NCI-H1417 (cell line): ENCODE measurements at places on chromosomes 3 and 15.
A peak's percentile ranks its signal among the peaks of the same experiment; 100 is the strongest.

- DNase-seq: no peak
Observed at GRCh38 chr3:48068886-48069285, 52.7 kb upstream of the MAP4 start.

- no peak for DNase-seq
Observed at GRCh38 chr15:58588096-58588495, 156.3 kb downstream of the LIPC start.

DNA sequence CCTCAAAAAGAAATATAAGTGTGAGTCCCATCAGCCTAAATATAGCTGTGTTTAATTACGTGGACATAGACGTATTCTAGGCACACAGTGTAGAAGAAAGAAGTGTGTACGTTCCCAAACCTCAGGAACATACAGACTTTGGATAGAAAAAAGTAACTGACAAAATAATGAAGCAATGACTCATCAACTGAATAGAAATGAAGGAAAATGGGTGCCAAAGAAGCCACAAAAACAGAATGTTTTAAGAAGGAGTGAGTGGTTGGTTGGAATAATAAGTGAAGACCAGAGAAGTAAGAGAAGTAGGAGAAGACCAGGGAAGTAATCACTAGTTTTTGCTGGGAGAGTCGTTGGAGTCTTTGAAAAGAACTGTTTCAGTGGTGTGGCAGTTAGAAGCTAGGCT is 518.1 kb downstream of the ROBO1 start:
- no peak for DNase-seq

DNA sequence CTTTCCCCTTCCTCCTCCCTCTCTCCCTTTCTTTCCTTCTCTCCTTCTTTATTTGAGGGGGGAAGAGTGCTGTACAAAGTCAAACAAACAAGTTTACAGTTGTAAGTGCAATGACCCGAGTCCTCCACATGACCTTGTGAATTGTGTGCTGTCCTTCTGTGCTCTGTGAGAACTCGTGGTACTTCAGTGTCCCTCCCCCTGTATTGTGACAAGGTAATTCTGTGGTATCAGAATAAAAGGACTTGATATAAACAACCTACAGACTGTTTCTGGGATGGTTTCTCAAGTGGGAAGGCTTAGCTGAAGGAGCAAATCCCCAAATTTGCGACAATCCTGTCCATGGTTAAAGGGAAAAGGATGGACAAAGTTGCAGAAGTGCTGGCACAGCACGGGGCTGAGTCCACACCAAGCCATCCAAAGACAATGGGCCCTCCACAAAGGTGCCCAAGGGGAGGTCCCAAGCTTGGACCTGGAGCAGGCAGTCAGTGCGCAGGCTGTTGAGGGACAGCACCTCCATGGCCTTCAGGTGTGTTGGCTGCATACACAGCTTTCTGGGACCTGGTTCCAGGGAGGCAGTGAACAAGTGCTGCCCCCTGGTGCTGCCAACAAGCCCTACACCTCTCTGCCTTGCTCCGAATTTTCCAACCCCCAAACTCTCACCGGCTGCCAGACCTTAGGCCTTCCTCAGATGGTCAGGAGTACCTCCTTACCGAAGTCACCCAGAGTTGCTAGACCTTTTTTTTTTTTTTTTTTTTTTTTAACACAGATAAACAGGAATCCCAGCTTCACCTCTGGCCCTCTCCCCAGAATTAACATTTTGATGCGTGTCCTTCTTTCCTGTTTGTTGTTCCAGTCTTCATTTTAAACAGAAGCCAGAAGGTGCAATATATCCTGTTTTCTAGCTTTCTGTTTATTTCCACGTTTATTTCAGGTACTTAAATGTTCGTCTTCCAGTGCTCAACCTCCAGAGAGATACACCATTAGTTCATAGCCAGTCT is 2.6 kb upstream of the APEH start:
- no peak for DNase-seq

GRCh38 chr15:57370929-57371328 is 5.4 kb upstream of the CGNL1 start:
- DNase-seq: no peak

DNA sequence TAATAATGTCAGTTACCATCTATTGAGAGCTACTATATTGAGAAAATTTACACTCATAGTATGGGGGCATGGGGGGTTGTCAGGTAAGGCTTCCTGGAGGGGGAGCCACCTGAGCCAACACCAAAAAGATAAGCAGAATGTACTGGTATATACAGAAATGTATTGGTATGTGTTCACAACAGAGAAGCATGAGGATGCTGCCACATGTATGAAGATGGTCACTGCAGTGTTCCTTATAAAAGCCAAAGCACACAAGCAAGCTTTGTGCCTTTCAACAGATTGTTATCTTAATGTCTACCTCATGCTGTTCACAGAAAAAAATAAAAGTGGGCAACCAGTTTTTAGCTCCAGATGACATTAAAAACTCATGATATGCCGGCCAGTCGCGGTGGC is 149.0 kb downstream of the MAGI1 start:
- no peak for DNase-seq

DNA sequence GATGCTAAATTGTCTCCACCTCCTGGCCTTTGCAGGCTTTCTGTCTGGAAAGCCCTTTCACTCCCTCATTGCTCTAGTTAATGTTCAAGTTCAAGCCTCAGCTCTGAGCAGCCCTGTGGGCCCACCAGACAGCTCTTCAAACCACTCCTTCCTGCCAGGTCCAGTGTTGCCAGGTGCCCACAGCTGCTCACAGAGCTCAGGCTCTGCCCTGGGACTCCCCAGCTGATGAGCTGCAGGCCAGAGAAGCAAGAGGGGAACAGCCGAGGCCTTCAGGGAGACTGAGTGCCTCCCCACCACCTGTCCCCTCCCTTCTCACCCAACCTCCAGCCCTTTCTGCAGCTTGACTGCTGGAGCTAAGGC is 1.3 kb upstream of the ZBTB47 start:
- DNase-seq: no peak

DNA sequence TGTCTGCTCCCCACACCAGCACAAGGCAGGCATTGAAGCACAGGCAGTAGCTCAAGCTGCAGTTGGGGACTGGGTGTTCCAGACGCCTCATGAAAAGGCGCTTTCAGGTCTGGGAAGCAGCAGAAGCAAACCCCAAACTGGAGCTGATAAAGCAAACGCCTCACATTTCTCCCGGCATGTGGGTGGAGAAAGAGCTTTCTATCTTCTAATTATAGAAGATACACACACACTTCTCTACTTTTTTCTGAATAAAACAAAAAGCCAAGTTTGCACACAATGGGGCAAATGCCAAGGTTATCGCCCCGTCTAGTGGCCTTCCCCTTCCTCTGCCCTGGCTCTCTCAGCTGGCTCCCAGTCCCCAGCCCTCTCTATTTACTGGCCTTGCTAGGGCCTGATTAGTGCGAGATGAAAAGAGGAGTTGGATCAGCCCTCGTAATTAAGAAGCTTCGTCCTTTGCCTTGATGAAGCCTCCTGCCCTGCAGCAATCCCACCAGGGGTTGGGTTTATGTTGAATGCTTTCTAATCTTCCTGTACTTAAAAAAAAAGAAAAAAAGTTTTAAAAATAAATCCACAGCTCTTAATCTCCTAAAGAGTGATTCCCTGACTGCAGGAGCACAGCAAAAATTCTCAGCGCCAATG is 120.2 kb downstream of the MEGF11 start:
- no peak for DNase-seq

DNA sequence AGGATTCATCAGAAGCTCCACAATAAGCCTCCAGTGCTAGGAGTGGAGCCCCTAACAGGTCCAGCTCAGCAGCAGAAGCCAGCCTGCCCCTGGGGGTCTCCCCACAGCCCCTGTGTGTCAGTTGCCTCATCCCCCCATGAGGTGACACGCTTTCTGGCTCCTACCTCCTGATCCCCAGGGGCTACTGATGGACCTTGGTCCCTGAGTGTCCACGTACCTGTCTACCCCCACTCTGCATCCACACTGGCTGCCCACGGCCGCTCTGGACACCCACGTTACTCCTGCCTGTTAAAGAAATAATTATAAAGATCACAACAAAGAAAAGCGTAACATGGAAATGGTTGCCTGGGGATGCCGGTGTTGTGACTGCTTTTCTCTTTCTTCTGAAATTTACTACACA is 143.1 kb downstream of the CHSY1 start:
- DNase-seq: no peak

DNA sequence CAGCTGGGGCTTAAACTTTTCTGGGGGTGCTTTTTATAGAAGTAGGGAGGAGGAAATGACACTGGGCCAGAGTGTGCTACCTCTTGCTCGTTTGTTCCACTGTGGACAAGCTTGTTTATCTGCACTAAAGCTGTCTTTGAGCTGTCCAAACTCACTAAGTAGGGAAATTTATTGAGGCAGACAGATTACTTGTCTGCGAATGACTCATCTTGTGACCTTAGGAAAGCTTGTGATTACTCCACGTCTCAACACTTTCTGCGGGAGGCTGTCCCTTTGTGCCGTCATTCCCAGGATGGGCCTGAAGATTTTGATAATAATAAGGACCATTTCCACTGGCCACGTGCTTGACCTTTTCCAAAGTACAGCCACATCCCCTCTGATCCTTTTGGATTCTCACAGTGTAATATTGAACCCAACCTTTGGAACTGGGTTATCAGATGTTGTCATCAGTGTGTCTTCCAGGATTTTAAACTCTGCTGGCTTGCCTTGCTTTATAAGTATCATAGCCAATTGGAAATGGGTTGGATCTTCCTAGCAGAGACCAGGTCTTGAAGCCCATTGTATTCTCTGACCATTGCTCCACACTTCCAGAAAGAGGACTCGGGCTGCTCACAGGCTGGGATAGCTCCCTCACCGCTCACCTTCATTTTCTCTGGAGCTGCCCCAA is 84.7 kb downstream of the AGBL1 start:
- no peak for DNase-seq

DNA sequence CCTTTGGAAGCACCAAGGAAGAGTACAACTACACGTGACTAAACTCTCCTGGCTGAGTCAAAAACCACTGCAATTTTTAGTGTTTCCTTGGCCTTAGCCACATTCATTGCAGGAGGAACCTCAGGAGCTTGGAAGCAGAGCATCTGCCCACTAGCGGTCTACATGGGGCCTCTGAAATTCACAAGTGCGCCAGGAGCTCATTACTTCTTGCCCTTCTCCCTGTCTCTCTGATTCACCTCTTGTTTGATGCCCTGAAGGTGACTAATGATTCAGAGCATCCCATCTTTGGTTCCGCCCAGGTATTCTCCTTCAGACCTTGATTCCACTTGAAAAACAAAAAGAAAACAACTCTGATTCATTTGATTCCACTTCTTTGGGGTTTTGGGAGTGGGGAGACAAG is 201.1 kb upstream of the LPP start:
- no peak for DNase-seq

DNA sequence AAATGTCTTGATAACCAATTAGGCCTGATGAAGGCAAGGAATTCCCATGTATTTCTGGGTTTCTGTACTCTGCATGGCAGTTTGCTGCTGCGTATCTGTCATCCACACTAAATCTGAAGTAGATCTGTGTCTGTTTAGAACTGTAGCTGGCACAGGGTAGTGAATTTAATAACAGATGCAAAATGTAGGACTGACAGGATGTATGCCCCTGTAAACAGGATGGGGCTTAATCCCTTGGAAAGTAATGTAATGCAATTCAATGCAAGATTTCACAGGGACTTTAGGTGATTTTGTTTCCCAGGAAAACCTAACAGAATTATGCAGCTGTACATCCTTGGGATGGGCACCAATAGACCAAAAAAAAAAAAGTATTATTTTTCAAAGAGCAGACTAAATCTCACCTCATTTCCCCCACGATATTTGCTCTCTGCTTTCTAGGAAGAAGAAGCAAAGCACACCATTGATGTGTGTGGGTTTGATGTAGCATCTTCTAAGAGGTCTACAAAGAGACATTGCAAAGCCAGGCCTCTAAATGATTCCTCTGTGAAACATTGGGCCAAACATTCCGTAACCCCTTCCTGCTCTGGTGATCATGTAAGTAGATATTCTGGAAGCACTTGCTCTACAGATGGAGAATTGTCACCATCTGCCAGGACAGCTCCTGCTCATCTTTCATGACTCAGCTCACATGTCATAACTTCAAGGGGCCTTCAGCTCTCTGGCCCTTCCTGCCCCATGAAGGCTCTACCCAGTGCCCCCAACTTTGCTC is 464.3 kb upstream of the RGMA start:
- DNase-seq: no peak

GRCh38 chr3:182294696-182295095 is 498.6 kb upstream of the ATP11B start:
- no peak for DNase-seq

GRCh38 chr15:56207092-56207491 is 36.6 kb downstream of the RFX7 start:
- DNase-seq: no peak

GRCh38 chr15:94008104-94009074 is 223.0 kb upstream of the MCTP2 start:
- no peak for DNase-seq

- DNase-seq: no peak
Observed at GRCh38 chr15:48856942-48857341, 21.0 kb upstream of the EID1 start.

DNA sequence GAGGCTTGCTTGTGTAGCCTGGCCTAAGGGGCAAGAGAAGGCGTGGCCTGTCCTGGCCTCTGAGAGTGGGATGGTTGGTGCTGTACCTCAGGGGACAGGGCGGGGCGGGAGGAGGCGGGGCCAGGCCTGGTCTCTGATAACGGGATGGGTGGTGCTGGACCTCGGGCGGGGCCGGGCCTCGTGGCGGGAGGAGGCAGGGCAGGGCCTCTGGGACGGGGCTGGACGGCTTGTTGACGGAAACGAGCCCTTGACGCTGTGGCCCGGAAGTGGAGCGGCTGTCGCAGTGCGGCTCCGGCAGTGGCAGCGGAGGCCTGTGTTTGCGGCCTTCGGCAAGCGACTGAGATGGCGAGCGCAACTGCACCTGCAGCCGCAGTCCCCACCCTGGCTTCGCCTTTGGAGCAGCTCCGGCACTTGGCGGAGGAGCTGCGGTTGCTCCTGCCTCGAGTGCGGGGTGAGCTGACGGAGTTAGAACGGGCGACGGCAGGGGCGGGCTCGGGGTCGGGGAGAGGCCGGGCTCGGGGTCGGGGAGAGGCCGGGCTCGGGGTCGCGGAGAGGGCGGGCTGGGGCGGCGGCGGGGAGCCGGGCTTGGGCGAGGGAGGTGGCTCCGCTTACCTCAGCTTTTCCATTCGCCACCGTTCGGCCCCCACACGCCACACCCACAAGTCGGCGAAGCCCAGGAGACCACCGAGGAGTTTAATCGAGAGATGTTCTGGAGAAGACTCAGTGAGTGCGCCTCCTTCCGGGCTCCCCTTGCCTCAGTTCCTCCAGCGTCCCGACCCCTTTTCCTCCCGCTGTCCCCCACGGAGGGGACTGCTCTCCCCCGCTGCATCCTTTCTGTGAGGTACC is at the start of gene CCNDBP1:
Gene CCNDBP1, plus strand, starts transcription at position 247 of the 846 bp plus-strand sequence. Its CDS starts 96 bp downstream, at position 343.
- peak; percentile 67 for DNase-seq

DNA sequence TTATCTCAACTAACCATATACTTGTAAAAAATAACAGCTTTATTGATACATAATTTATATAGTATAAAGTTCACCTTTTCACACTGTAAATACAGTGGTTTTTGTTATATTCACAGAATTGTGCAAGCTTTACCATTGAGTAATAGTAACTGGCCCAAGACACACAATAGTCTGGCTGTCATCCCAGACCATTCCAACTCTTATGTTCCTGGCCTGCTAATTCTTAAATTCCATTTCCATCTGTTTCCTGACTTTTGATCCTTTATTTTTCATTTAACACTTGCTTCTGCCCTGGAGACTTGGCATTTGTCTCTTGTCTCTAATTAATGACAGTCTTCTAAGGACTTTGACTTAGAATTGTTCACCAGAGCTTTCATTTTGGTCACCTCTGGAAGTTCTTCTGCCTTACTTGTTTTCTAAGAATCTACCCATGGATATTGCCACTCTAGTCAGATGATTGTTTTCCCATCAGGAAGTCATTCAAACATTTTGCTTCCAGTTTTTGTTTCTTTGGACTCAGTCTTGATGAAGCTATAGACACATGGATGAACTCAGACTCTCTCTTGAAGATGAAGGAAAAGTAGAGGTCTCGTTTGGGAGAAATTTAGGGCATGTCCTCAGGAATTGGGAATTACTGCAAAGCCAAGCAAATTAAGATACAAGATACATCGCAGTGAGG is 27.2 kb upstream of the PLSCR4 start:
- no peak for DNase-seq
